Right renal pelvis (tissue), 4 donors: ENCODE measurements at places on chromosomes 6 and 20.

GRCh38 chr6:116158641-116159040, 32.7 kb upstream of the COL10A1 start:
- no peak for DNase-seq

DNA sequence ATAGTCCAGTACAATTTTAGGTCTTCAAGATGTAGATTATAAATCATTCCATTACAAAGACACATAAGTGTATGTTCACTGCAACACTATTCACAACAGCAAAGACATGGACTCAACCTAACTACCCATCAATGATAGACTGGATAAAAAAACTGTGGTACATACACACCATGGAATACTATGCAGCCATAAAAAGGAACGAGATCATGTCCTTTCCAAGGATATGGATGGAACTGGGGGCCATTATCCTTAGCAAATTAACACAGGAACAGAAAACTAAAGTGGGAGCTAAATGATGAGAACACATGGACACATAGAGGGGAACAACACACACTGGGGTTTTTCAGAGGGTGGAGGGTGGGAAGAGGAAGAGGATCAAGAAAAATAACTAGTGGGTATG, 6.3 kb downstream of the RTN4IP1 start:
- no peak for DNase-seq

DNA sequence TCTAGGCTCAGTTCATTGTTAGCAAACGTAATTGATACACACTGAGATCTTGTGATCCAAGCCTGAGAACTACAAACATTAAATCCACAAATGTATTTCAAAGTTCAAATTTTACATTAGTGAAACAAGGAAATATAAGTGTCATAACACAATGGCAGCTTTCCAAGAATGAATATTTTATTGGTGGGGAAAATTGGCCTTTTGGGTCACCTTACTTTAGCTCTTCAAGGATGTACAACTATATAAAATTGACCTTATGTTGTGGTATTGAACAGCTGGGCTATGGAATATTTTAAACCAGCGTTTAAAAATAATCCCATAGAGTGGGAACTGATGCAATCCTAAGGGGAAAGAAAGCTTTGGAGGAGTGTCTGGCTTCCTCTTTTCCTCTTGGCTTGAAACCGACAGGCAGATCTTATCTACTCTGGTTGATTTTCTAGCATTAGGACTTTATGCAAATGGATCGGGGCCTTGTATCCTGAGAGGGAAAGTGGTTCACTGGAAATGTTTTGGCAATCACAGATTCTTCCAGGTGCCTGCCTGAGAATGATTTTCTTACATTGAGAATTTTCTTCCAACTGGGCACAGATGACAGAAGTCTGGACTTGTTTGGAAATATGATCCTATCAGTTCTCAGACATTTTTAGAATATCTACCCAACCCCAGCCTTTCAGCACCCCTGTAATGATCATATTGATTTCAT, 184.8 kb upstream of the ECI2 start:
- no peak for DNase-seq

DNA sequence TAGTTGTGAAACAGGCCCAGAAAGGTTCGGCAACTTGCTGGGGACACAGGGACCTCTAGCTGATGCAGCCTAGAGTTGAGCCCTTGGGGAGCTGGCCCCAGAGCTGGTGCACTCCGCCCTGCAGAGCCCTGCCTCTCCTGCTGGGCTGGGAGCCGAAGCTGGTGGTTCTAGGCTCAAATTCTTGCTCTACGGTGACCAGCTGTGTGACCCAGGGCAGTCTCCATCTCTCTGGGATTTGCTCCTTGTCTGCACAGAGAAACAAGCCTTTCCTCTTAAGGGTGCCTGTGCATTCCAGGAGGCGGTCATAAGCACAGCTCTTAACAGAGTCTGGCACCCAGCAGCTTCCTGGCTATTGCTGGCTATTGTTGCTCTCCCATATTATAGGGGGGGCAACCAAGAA, 47.4 kb downstream of the RBM38 start:
- no peak for DNase-seq

- no peak for DNase-seq
Measured at GRCh38 chr20:51740838-51741237, 27.4 kb downstream of the ATP9A start.

DNA sequence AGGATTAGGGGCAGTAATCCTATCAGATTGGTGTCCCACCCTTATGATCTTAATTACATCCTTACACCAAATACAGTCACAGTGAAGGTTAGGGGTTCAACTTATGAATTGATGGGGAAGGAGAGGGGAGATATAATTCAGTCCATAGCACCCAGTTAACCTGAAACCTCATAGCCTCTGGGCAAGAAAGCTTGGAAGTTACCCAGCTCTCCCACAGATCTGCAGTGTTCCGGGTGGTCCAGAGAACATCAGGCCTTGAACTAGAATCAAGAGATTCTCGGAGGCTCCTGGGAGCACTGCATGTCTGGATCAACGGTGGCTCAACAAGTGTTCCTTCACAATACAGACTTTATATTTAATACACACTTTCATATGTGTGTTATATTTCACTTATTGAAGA, 392.6 kb upstream of the MARCKS start:
- DNase-seq, result no peak

DNA sequence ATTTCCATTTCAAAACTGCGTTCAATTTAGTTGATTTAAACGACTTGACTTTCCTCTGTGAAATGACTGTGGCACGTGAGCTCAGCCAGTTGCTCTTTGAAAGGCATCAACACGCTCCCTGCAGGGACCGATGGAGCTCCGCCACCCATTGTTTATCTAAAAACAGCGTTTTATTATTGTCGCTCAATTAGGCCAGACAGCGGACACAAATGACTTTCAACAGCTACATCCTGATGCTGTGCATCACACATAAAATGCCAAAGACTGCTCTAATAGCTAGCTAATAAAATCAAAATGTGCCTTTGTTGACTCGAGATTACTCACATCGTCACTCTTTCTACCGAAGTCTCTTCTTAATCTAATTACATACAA, 332.5 kb downstream of the CD83 start:
- peak; percentile 18 for DNase-seq

- DNase-seq, result no peak
Measured at GRCh38 chr6:39923394-39923793, 10.9 kb downstream of the MOCS1 start.
